ENCODE measurements at places on chromosomes 7 and 10.
A peak's percentile ranks its signal among the peaks of the same experiment; 100 is the strongest.

DNA sequence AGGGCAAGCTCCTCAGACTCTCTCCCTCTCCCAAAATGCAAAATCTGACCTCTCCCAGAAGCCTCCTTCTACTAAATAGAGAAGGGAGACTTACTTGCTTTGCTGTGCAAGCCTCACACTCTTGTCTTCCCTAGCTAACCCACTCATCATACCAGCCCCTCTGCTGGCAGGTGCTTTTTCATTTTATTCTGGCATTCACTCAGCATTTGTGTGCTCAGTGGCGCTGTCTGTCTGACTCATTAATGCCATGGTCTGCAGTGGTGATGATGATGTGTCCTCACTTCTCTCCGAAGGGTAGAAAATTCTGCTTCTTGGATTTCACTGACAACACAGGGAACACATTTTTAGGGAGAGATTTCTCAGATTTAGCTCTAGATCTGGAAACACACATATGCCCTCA lies 22.0 kb upstream of the BTRC start:
- DNase-seq: no peak

DNA sequence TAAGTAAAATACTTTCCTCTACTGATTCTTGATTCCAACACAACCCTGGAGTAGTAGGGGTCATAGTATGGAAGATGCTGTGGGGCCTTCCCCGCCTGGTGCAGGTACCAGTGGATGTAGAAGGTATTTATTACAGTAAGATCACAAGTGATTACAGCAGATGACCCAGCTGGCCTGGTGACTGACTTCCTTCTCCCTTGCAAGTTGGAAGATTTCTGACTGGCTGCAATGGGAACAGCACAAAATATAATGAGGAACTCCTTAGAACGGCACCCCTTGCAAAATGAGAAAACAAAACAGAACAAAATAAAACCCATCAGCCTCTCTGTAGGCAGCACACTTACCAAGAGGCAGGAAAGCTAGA lies 61.7 kb upstream of the TARP start:
- no peak for DNase-seq

DNA sequence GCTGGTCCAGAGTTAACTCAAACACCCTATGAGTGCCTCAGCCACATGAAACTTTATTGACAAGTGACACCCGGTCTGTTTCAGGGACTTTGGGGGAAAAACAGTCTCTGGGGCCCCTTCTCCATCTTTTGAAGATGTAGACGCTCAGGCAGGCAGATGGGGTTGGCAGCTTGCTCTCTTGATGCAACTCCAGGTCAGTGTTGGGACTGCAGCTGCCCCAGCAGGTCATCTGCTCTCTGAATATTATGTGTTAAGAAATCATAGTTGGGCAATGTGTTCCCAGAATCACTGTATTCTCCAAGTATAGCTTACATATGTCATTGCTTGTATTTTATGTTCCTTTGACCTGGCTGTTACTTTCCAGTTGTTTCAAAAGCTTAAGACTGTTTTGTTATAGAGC lies 544.9 kb upstream of the MGMT start:
- no peak for DNase-seq

GRCh38 chr10:36534471-36535002 lies 590.9 kb upstream of the ANKRD30A start:
- DNase-seq: peak; percentile 32

GRCh38 chr10:97016728-97017473 lies 168.9 kb downstream of the SLIT1 start:
- no peak for DNase-seq

GRCh38 chr10:103096130-103096529 lies 96.9 kb downstream of the NT5C2 start:
- DNase-seq: no peak

DNA sequence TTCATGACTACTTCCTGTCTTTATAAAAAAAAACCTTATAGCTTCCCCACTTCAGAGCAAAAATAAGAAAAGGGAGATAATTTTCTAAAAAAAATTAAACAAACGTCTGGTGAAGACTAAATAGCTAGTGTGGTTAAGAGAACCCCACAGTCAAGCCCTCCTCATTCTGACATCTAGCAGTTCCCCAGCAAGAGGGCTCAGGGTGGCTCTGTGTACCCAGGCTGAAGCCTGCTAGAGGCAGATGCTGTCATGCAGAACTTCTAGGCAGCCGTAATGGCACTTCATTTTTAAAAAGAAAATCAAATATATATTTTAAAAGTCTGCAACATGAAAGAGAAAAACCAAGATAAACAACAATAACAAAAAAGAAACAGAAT lies 223.1 kb upstream of the KLF14 start:
- no peak for DNase-seq

- no peak for DNase-seq
These were observed 59.2 kb upstream of the MTPN start for GRCh38 chr7:136036336-136036735.

DNA sequence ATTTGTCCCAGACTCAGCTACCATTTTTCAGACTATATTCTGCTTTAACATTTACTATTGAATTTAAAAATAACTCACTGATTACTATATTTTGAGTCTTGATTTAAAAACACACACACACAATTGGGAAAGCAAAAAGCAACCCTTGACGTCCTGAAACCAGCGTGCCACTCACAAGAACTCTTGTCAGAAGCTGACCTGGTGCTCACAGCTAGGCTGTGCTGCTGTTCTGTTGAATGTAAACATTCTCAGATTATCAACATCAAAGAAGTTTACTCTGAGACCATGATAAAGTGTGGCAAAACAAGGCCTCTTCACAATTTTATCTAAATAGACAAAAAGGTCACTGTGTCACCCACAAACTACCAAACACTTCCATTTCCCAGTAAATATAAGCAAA lies 62.6 kb upstream of the CACNA2D1 start:
- no peak for DNase-seq

DNA sequence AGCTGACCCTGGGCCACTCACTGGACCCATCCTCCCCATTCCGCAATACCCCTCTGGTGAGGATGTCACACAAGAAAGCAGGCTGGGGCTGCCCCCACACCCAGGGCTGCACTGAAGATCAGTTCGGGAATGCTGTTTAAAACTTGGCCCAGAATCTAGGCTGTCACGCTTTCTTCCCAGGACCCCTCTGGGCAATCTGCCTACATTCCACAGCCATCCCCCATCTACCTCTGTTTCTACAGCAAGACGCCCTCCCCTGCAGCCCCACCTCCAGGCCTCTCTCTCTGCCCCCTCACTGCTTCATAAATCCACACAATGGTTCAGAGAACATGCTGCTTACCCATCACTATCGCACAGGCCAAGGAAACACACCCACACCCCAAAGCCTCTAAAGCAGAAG lies 36.1 kb downstream of the XPNPEP1 start:
- DNase-seq: peak; percentile 25

- no peak for DNase-seq
These were observed 675 bp downstream of the ABRAXAS2 start for GRCh38 chr10:124802313-124802675.

DNA sequence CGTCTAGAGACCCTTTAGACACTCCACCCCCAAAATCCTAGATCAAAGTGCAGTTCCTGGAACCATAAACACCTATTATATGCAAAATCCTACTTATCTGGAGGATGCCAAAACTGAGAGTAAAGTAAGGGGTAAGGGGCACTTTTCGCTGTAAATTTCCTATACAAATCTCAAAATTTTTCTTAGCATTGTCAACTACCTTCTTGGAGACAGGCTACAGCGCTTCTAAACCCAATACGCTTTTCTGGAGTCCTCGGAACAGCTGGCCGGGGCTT lies 10.4 kb downstream of the TWIST1 start:
- no peak for DNase-seq

DNA sequence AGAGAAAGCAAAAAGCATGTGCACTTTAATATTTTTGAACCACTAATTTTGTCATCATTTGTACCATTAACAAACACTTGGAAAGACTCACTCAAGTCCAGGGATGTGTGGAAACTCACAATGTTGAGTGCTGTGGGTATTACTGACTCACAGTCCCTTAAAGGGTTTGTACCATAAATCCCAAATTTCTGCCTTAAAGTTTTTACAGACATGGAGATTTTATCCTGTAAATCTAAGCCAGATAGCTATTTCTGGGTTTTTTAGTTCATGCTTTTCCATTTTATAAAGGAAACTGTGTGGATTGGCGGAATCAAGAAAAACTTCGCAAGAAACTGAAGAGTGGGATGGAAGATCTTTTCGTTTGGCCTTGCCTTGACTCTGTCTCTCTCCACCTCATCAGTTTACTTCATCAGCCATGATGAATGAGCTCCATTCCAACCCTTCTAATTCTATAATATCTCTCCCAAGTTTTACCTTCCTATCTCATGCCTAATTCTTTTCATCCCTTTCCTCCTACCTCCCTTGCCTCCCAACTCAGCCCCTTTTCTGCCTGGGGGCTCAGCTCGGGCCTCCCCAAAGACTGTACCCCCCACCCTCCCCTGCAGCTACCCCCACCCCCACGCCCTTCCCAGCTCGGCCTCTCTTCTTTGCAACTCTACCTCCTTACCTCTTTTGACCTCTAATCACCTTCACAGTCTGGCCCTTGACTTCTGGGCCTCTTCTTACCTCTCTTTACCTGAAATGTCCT lies 218.5 kb upstream of the MKLN1 start:
- peak; percentile 26 for DNase-seq

DNA sequence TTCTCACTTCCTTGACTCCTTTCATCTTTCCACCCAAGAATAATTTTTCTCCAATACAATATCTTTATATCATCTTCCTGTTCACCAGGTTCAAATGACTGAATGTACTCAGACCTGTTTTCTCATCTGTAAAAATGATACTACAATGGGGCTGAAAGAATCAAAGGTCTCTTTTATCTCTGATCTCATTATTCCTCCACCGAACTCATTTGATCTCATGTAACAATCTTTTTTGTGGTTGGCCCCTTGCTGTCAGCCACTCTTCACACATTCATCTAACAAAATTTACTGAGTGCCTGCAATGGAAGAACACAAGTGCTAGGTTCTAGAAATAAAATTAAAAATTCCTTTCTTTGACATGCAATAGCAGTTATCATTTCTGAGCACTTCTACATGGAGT lies 65.0 kb downstream of the GRM8 start:
- DNase-seq: no peak

DNA sequence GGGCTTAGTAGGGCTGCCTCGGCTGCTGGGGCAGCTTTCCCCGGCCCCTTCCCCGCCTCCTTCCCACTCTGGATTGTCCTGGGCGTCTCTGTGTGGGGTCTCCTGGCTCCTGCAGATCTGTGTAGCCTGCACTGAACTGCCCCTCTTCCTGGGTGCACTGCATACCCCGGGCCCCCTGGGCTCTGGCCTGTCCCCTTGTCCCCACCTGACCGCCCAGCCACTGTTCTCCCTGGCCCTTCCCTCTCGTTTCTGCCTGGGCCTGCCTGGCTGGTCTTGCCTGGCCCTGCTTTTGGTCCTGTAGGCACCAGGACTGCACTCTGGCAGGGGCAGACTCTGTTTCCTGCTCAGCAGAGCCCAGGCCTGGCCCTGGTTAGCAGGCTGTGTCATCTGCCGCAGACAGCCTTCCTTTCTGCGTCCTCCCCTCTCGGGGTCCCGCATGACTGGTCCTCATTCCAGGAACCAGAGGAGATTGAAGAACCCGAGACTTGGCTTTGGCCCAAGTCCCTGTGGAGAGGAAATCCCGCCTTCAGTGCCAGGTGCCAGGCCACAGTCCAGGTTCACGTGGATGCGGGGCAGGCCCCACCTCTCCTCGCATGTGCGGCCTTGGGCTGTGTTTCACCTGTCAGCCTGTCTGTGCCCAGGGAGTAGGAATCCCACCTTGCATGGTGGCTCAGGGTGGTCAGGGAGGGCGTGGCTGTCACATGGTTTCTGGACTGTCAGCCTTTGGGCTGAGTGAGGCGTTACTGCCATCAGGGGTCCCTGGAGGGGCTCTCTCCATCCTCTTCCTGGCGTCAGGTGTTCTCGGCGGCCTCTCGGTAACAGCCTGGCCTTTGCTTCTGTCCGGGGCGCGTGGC lies 9.2 kb downstream of the INPP5A start:
- DNase-seq: no peak

GRCh38 chr7:102064361-102065025 lies 222.2 kb upstream of the SH2B2 start:
- peak; percentile 24 for DNase-seq

- DNase-seq: peak; percentile 40
These were observed 32.0 kb downstream of the TSPAN14 start for GRCh38 chr10:80485946-80486764.

DNA sequence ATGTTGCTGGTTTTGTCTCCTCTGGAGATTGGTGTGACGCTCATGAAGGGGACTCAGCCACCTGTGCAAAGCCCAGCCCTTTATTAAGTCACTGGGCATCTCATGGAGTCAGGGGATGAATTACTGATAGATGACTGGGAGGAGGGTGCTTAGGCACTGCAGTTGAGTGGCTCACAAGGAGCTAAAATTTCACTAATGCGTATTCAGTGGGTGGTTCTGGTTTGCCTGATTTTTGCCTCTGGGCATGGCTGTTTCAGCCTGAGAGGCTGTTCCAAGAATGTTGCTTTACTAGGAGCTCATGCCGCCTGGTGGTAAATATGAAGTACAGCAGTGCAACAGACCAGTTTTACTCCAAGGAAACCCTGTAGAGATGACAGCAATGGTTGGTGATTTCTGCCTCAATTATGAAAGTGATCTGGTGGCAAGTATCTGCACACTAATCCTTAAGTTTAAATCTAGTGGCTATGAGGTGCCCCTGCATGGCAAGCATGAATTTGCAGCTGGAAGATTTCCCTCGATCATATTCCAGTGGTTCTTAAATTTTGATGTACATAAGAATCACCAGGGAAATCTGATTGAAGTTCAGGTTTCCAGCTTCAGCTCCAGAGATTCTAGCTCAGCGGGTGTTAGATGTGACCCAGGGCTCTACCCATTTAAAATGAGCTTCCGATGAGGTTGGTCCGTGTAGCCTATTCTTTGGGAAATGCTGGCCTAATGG lies 19.9 kb downstream of the ACTA2 start:
- peak; percentile 91 for DNase-seq

DNA sequence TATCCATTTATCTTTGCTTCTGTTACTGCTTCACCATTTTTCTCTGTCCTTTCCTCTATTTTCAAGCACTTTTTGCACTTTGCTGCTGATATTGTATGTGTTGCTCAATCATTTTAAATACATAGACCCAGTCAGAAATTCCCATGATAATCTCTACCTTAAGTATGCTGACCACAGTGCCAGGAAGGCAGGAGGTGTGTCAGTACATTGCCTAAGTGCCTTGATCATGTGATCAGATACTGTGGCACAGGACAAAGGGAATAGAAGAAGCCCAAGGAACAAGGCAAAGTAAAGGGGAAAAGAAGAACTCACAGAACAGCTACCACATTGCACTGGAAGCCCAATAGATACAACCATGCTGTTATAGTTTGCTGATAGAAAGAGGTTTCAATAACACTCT lies 53.7 kb upstream of the CD36 start:
- DNase-seq: no peak

Data from fibroblast of skin of scalp (primary cell).